ENCODE measurements at places on chromosomes 3 and 15.

DNA sequence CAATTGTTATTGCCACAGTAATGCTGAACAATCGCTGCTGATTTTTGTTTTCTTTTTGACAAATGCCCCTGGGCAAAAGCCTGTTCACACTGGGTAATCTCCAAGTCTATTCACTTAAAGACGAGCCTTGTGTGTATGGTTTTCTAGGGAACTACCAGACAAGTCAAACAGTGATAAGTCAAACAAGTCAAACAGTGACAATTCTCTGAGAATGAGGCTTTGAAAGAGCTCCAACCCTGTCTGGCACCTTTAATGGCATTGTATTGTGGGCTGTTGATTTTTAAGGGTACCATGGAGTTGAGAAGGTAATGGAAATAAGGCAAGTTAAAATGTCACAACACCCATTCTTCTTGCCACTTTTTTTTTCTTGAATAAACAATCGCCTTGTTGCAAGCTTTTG lies 59.4 kb upstream of the TMC3 start:
- DNase-seq, result no peak

- DNase-seq, result no peak
These were observed 222.6 kb upstream of the NR2F2 start for GRCh38 chr15:96107916-96108315.

GRCh38 chr3:31876331-31876730 lies 104.7 kb downstream of the OSBPL10 start:
- DNase-seq, result no peak

DNA sequence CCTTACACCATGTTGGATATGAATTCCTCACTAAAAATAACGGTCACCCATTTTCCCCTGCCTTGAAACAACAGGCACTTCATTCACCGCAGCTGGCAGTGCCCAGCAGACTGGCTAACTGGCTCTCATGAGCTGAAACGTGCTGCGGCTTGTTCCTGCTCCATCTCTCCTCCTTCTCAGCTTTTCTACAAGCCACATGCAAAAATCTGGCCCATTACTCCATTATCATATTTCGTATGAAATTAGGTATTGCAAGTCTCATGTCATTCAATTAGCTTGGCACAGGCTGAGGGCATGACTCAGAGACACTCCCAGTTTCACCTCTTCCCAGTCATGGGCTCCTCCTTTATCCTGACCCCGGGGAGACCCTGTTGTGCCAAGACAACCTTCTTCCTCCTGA lies 60.0 kb downstream of the MAGEF1 start:
- no peak for DNase-seq

DNA sequence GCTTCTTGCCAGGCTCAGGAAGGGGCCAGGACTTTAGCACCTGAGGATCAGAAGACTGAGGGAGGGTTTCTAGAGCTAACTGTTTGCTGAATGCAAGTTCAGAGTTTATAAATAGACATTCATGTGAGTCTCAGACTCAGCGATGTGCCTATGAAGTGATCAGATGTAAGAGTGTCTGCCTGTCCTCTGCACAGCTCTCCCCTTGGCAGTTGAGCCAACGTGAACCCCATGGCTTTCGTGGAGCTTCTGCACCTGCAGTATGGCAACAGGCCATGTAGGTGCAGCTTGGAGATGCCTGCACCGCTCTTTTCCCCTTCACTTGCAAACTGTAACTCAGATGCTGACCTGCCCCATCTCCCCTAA lies 141.9 kb downstream of the CHDH start:
- no peak for DNase-seq

GRCh38 chr3:181712226-181712552 lies 464 bp downstream of the SOX2 start:
- DNase-seq, result no peak

DNA sequence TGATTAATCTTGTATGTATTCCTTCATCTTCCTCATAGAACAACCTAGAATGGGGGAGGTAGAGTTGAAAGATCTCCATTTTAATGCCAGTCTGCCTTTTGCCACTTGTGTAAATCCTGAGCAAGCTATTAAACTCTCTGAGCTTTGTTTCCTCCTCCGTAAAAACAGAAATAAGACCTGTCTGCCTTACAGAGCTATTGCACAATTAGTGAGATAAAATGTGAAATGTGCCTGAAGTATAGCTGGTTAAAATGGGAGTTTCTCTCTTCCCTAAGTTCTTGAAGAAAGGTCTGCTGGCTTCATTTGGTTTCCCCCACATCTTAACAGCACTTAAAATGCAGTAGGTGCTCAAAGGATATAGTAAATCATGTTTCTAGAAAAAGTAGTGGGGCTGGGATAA lies 19.0 kb downstream of the ALDH1A2 start:
- DNase-seq, result peak; percentile 38

DNA sequence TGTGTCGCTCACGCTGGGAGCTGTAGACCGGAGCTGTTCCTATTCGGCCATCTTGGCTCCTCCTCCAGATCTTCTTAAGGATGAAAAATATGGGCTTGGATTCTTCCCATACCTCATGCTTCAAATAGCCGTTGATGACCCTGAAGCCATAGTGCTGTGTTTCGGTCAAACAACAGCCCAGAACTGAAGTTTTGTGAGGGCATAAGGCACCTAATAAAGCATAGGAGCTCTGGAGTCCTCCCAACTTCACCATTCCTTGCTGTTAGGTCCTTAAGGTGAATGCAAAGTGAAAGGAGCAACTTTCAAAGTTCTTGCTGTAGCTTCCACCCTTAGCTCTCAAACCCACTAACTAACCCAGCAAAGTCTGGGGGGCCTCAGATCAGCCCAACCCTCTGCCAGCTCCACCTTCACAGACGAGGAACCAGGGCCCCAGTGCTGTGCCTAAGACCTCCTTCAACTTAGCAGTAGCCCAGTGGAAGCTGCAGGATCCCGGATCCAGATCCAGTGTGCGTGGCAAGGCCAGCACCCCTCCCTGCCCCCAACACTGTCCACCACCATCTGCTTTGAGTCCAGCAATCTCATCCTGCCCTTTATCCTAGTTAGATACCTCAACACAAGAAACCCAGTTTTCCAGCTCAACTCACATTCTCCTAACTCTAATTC lies at the start of gene GRK7:
TSS of gene GRK7 (plus strand) at position 321 of the 663 bp plus-strand sequence. CDS start 14,877 bp downstream, outside the sequence.
- no peak for DNase-seq

DNA sequence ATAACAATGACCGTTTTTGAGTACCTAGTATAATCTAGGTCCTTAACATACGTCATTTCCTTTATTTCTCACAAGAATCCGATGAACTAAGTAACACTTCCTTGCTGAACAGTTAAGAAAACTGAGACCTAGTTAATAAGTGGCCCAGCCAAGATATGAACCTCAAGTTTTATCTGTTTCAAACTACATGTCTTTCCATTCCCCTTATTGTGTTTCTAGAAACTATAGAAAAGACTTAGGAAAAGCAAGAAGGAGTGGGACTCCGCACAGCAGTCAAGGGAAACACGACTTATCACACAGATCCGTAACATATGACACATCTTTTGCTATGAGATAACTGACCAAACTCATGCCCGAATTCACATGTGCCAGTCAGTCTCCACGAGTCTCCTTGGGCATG lies 221.2 kb upstream of the ADAMTS9 start:
- DNase-seq, result no peak

DNA sequence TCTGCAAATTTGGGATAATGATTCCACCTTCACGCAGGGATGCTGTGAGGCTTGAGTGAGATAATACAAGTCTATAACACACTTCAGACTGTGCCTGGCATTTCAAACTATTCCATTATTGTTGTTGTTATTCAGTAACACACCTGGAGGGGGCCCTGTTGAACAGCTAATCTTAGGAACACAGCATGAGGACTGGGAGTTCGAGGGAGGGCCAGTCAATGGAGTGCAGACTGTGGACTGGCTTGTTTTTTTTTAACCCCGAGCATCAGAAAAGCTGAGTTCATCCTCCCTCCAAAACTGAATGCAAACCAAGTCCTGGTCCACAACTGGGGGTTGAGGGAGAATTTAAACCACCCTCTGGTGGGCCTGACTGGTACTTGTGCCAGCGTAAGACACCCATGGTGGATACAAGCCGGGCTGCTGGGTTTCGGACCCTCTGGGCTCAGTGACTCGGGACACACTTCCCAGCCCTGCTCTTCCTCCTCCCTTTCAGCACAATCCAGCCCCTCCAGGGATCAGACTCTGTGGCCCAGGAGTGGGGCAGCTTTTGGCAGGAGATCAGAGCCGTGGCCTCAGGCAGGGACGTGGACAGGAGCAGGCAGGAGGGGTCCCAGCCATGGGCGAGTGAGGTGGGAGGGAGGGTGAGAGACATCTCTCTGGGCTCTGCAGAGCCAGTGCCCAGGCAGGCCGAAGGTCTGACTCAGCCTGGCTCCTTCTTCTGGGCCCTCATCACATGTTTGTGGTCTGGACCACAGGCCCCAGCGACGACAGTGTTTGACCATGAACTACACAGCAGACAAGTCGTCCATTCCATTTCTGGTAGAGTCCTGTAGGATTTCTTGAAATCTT lies 36.3 kb upstream of the MEX3B start:
- DNase-seq, result no peak

DNA sequence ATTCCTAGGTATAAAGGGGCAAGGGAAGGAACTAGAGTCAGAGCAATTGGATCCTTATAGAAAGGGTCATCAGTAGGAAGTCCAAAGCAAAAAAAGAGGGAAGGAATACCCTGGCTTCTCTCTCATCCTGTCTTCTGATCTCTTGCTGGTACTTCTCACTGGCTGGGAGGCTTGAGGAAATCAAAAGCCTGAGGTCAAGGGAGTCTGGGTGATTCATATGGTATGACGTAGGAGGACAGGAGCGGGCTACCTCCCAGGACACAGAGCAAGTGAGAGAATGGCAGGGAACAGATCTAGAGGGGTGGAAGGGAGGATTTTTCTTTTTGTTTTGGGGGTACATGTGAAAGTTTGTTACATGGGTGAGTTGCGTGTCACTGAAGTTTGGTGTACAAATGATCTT lies 76.0 kb downstream of the CFAP20DC start:
- no peak for DNase-seq

GRCh38 chr3:71010726-71011455 lies 572.6 kb downstream of the FOXP1 start:
- no peak for DNase-seq

- peak; percentile 94 for DNase-seq
These were observed at the start of gene CYFIP1 for GRCh38 chr15:22980189-22981050. TSS of gene CYFIP1 (minus strand) at chr15:22980368. CDS start at chr15:22947285, 33,083 bp downstream.

DNA sequence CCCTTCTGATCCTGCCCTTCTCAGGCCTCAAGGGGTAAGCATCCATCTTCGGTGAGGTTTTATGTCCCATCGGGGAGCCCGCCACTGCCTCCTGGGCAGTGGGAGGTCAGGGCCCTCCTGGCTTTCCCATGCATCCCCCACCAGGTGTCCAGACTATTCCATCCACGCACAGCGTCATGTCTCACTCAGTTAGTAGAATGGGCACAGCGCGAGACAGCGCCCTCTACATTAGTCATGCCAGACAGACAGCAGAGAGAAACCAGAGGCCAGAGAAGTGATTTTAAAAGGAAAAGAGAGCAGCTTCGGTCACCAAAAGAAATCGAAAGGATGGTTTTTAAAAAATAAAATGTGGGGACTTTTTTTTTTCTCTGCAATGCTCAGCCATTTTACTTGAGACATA lies 49.8 kb downstream of the ZDHHC3 start:
- DNase-seq, result no peak

GRCh38 chr3:149575213-149575960 lies 82.4 kb downstream of the WWTR1 start:
- no peak for DNase-seq

- no peak for DNase-seq
These were observed 29.5 kb downstream of the GLB1 start for GRCh38 chr3:33067484-33067883.

GRCh38 chr3:173774294-173774693 lies 376.8 kb downstream of the NLGN1 start:
- no peak for DNase-seq

GRCh38 chr15:100766243-100767000 lies 113.2 kb upstream of the ALDH1A3 start:
- DNase-seq, result no peak

- no peak for DNase-seq
These were observed 60.1 kb downstream of the SLCO3A1 start for GRCh38 chr15:91913560-91913959.

DNA sequence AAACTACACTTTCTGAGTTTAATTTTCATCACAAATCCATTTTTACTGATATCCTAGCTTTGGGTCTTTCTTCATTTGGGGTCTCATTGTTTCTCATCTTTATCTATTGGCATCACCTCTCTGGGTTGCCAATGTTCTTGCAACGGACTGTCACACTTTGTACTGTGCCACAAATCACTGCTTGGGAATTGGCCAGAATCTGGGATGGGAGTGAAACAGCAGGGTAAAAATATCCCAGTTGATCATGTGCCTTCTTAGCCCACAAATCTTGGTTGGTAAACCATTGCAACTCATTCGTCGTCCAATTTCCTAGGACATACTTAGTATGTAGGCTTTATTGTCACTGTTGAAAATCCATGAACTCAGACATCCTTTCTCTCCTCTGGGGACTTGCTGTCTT lies 698.5 kb downstream of the OTOL1 start:
- DNase-seq, result no peak

DNA sequence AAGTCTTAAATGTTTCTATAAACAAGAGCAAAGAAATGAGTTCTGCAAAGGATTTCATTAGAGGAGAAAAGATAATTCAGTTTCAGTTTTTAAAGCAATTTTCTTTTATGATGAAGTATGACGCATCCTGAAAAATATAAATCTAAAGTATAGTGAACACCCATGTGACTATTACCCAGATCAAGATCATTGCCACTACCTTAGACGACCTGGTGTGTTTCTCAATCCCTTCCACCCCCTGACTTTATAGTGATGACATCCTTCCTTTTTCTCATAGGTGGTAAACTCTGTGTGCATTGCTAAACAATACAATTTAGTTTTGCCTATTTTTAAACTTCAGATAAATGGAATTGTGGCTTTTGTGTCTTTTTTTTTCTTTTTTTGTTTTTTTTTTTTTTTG lies 8.4 kb downstream of the STT3B start:
- DNase-seq, result peak; percentile 41

DNA sequence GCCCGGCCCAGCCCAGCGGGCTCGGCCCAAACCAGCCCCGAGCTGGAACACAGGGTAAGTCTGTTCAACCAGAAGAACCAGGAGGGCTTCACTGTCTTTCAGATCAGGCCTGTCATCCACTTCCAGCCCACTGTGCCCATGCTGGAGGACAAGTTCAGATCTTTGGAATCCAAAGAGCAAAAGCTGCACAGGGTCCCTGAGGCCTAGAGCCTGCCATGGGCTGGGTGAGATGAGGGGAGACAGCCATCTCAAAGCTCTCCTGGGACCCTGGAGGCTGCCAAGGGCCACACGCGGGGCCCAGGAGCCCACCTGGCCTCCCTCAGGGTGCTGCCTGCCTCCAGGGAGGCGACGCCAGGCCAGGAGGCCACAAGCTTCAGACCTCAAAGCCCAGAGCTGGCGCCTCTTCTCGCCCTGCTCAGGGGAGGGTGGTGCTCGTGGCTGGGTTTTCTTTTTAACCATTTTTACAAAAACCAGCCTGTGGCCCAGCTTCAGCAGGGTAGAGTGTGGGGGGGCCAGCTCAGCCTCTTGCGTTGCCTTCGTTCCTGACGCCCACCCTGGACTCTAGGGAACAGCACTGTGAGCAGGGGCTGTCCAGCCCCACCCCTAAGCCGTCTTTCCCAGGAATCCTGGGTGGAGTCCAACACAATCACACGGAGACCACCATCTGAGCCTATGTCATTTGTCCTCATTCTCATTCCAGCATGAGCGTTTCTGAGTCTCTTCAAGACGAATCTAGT lies 107.0 kb downstream of the ETFA start:
- DNase-seq, result no peak

GRCh38 chr3:18369551-18370185 lies 55.5 kb downstream of the SATB1 start:
- no peak for DNase-seq

All from suppressor macrophage (primary cell).